ENCODE measurements at places on chromosomes 3 and 15.

GRCh38 chr15:35992791-35993190, 446.8 kb upstream of the DPH6 start:
- no peak for DNase-seq

- DNase-seq, result no peak
Observed at GRCh38 chr3:123404391-123404790, 44.5 kb downstream of the ADCY5 start.

GRCh38 chr3:179775416-179776122, 122.7 kb downstream of the USP13 start:
- no peak for DNase-seq

- DNase-seq, result no peak
Observed at GRCh38 chr3:98512576-98512975, 10.1 kb downstream of the CLDND1 start.

DNA sequence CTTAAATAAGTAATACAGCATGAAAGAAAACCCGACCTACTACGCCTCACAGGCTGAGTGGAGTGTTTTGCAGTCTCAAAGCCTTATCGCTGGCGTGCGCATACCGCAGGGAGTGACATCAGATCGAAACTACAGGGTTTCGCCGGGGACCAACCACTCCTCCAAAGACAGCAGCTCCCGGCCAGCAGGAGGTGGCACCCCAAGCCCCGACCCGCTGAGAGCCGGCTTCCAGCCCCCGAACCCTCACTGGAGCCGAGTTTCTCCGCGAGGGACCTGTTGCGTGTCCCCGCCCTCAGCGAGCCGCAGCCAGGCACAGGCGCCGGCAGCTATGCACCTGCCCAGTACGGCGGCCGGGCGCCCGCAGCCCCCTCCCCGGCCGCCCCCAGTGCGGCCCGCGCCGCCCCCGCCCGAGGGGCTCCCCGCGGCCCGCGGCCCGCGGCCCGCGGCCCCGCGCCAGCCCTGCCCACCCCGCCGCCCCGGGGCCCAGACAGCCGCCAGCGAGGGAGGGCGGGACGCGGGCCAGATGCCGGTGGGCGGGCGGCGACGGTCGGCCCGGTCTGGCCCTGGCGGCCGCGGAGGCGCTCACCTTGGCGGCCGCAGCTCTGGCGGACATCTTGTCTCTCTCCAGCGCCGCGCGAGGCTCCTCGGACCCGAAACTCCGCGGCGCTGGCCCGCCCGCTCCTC, 710 bp downstream of the TJP1 start:
- DNase-seq, result no peak

- no peak for DNase-seq
Observed at GRCh38 chr3:49006408-49007067, 653 bp upstream of the WDR6 start.

- DNase-seq, result no peak
Observed at GRCh38 chr3:152943645-152944044, 108.7 kb downstream of the P2RY1 start.

- DNase-seq, result no peak
Observed at GRCh38 chr3:66475386-66476020, 25.3 kb downstream of the LRIG1 start.

- no peak for DNase-seq
Observed at GRCh38 chr15:67835297-67836133, 4.3 kb downstream of the RNU6-1 start.
